Skin of body (tissue), 3 donors: ENCODE measurements at places on chromosomes 5 and 9. TPM values are rescaled to one million over a fixed set of nuclear protein-coding genes. Genes with fewer than 3 reads are reported as not detected.

Gene TMEM252
- not detected for total RNA-seq

Gene MAP1B
- 44.1 TPM for total RNA-seq

Gene PCDHGA2
- 3.6 TPM for total RNA-seq

Gene ADAMTSL1
- 37.1 TPM for total RNA-seq

Gene OR13C2
- total RNA-seq = not detected

Gene POU4F3
- total RNA-seq = 0.10 TPM

Gene ANKS6
- 5.6 TPM for total RNA-seq

Gene PCDHA1
- not detected for total RNA-seq

Gene DCAF12
- 34.0 TPM for total RNA-seq

Gene TCF7
- 3.5 TPM for total RNA-seq

Gene CCL27
- total RNA-seq = 7.6 TPM

Gene SHISAL2B
- not detected for total RNA-seq

Gene FCN2
- total RNA-seq = 0.39 TPM

Gene CLTB
- 63.0 TPM for total RNA-seq

Gene MEF2C
- total RNA-seq = 125 TPM

Gene DYNC2I2
- 21.1 TPM for total RNA-seq

Gene CD14
- 52.3 TPM for total RNA-seq

Gene IDNK
- total RNA-seq = 3.8 TPM

Gene PCDHGB6
- total RNA-seq = 5.6 TPM

Gene MAML1
- 14.9 TPM for total RNA-seq

Gene C9
- total RNA-seq = 0.10 TPM

Gene UGT3A1
- total RNA-seq = 2.5 TPM

Gene CREB3
- total RNA-seq = 19.0 TPM

Gene SLCO6A1
- not detected for total RNA-seq

Gene CLIC3
- 12.7 TPM for total RNA-seq

Gene HMGCS1
- 168 TPM for total RNA-seq

Gene ZNG1F
- total RNA-seq = 7.4 TPM

Gene CDKN2B-AS1
- total RNA-seq = 0.20 TPM

Gene MARCOL
- not detected for total RNA-seq

Gene FOXD4L3
- total RNA-seq = not detected

Gene PDE6A
- not detected for total RNA-seq

Gene ACOT12
- total RNA-seq = 0.10 TPM

Gene HAVCR1
- total RNA-seq = 0.30 TPM

Gene PCDHA9
- total RNA-seq = 0.30 TPM

Gene LECT2
- total RNA-seq = not detected

Gene KCNT1
- 0.39 TPM for total RNA-seq

Gene PCDHGB5
- total RNA-seq = 8.0 TPM

Gene GABRP
- 31.4 TPM for total RNA-seq

Gene ARL14EPL
- not detected for total RNA-seq

Gene PRR7
- total RNA-seq = 1.1 TPM

Gene PCSK5
- 24.5 TPM for total RNA-seq

Gene FUT7
- total RNA-seq = 0.39 TPM

Gene HTR4
- not detected for total RNA-seq

Gene TEX48
- not detected for total RNA-seq

Gene TIMD4
- total RNA-seq = 1.4 TPM

Gene SLC23A1
- 0.30 TPM for total RNA-seq

Gene LIFR
- 70.8 TPM for total RNA-seq

Gene ZDHHC11
- total RNA-seq = 4.1 TPM
